ENCODE measurements at places on chromosomes 16 and 17.

- no peak for DNase-seq
Measured at GRCh38 chr16:12519986-12520385, 283.7 kb downstream of the CPPED1 start.

GRCh38 chr16:35687071-35687470 lies 2227.7 kb downstream of the TP53TG3F start:
- no peak for DNase-seq

DNA sequence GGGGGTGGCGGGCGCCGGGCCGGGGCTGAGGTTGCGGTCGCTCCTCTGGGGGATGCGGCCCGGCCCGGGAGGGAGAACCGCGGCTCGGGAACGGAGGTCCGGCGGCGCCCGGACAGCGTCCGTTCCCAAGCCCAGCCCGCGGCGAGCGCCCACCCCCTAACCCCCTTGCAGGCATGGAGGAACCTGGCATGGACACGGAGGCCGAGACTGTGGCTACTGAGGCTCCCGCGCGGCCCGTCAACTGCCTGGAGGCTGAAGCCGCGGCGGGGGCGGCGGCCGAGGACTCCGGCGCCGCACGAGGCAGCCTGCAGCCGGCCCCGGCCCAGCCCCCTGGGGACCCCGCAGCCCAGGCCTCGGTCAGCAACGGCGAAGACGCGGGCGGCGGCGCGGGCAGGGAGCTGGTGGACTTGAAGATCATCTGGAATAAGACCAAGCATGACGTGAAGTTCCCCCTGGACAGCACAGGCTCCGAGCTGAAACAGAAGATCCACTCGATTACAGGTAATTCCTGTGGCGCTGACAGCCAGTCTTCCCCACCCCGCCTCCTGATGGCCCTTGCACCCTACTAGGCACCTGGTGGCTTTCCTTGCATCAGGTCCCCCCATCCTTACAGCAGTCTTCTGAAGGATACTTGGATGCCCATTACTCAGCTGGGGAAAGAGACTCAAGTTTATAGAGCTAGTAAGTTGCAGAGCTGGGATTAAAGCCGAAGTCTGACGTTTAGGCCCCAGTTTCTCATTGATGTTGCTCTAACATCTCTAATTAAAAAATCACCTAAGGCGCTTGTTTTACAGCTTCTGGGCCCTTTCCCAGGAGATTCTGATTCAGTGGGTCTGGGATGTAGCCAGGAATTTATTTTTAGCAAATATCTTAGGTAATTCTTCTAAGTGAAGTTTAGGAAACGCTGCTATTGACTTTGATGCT lies 514 bp downstream of the UBFD1 start:
- DNase-seq = no peak

GRCh38 chr17:73480740-73481139 lies 163.5 kb downstream of the SDK2 start:
- no peak for DNase-seq

GRCh38 chr16:81610144-81610842 lies 165.7 kb downstream of the CMIP start:
- DNase-seq = no peak

DNA sequence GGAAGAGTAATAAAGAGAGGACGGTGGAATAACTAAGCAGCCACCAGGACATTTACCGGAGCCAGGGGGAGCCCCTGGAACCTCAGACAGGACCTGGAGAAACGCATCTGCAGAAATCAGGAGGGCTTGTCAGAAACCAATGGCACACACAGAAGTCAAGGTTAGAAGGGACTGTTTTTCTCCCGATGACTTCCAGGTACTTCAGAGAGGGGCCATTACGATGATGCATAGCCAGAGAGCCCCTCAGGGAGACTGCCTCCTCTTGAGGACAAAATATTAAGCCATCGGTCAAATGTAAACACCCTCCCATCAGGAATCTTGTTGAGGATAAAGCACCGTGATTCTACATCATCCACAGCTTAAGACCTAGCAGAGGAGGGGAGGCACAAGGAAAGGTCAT lies 333.6 kb upstream of the CDH5 start:
- no peak for DNase-seq

DNA sequence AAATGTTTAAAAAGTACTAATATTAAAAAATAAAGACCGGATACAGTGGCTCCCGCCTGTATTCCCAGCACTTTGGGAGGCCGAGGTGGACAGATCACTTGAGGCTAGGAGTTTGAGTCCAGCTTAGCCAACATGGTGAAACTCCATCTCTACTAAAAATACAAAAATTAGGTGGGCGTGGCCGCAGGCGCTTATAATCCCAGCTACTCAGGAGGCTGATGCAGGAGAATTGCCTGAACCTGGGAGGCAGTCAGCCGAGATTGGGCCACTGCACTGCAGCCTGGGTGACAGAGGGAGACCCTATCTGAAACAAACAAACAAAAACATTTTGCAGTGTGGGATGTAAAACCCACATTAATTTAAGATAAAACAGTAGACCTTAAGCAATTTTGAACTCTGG lies 11.8 kb downstream of the CDC27 start:
- no peak for DNase-seq

DNA sequence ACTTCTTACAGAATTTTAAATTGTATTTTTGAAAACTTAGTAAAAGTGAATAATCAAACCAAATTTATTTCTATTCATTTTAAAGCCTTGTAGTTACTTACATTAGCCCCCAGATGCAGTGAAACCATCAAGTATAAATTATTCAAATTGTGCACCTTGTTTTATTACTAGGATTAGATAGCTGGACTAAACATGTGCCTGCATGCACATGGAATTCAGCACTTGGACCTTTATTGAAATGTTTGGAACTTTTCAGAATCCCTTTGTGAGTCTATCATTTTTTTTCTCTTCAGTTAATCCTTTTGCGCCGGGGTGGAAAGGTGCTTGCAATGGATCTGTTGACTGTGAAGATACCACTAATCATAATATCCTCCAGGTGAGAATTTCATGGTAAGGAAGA lies 4.7 kb downstream of the ZPBP2 start:
- DNase-seq = peak; percentile 12

DNA sequence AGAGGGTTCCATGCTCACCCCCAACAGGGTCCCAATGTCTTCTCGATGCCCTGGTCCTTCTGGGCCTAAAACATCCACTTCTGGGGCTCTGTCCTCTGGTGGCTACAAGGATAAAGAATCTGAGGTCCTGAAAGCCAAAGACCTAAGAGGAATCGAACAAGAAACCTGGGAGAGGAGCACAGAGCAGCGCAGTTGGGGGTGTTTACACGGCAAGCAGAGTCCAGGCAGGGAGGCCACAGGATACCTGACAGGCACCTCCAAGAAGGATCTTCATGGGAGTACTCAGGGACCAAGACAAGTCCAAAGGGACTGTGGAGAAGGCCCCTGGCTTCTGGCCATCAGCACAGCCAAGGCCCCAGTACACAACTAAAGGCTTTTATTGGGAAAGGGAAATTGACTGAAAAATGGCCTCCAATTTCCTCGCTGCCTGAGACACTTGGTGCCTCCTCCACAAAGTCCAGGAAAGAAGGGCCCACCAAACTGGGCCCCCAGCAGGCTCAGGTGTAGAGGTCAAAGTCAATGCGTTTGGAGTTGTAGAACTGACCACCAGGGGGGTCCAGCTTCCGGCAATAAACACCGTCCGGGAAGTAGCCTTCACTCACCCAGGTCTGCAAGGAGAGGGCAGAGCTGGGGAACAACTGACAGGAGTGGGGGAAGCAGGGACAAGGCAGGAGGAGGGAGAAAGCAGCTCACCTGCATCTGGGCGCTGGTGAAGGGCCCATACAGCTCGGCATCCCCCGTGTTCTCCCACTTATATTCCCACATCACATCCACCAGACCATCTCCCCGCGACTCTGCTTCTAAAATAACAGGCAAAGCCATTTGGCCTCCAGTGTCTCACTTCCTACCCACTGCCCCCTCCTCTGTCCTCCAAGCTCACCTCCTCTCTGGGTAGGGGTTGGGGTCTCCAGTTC lies 2.4 kb downstream of the CD2BP2 start:
- no peak for DNase-seq

DNA sequence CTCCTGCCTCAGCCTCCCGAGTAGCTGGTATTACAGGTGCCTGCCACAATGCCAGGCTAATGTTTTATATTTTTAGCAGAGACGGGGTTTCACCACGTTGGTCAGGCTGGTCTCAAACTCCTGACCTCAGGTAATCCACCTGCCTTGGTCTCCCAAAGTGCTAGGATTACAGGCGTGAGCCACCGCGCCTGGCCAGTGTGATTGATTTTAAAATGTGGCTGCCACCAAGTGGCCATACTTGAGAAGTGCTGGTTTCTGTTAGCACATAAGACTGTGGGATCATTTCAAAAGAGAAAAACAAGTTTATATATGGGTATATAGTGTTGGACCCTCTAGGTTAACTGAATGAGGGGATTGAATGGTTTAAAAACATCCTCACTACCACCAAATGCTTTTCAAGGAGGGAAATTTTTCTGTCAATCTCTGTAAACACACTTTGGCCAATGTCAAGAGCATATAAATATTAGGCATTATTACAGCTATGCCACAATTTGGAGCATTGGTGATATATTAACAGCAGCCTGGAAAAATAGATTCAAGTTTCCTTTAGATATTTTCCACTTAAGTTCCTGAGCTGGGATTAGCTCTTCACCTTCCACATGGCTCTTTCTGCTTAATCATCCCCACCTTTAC lies 13.5 kb upstream of the DHRS13 start:
- DNase-seq = no peak

- no peak for DNase-seq
Measured at GRCh38 chr17:49640556-49640955, 37.3 kb downstream of the SPOP start.

DNA sequence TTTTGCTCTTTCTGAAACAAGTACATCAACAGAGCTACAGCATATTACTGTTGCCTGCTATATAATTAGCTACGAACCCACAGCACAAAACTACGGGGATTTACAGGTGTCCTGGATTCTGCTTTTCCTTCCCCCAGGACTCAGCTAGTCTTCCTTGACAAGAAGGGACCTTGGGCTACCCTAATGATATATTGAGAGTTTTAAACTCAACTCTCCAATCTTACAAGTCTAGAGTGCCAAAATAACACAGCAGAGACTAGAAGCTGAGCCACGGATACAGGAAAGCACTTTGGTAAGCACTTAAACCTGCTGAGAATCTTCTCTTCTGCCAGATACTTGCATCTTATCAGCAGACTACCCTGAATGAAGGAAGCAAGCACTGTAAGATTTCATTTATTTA lies 161.4 kb upstream of the C17orf78 start:
- DNase-seq = no peak

GRCh38 chr16:82623241-82623640 lies 3.5 kb upstream of the CDH13 start:
- DNase-seq = no peak

- no peak for DNase-seq
Measured at GRCh38 chr16:4688674-4689045, 4.7 kb upstream of the NUDT16L1 start.

DNA sequence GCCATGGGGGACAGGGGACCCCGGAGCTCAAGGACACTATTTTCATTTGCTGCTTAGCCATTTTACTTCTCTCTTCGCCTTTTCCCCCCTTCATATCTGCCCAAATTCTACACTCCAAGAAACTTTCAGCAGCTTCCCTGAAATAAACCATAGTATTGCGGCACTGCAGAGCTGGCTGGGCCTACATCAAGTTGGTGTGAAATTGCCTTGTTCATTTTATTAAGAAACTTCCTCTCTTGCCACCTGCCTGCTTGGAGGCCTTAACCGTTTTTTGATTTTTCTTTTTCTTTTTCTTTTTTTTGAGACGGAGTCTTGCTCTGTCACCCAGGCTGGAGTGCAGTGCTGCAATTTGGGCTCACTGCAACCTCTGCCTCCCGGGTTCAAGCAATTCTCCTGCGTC lies 7.4 kb upstream of the CPNE2 start:
- no peak for DNase-seq

GRCh38 chr17:6574687-6575595 lies 18.6 kb upstream of the PITPNM3 start:
- DNase-seq = peak; percentile 38

GRCh38 chr16:87305505-87306391 lies 11.4 kb downstream of the C16orf95 start:
- peak; percentile 87 for DNase-seq

GRCh38 chr17:43314611-43315011 lies 80.8 kb upstream of the RNU2-1 start:
- no peak for DNase-seq

DNA sequence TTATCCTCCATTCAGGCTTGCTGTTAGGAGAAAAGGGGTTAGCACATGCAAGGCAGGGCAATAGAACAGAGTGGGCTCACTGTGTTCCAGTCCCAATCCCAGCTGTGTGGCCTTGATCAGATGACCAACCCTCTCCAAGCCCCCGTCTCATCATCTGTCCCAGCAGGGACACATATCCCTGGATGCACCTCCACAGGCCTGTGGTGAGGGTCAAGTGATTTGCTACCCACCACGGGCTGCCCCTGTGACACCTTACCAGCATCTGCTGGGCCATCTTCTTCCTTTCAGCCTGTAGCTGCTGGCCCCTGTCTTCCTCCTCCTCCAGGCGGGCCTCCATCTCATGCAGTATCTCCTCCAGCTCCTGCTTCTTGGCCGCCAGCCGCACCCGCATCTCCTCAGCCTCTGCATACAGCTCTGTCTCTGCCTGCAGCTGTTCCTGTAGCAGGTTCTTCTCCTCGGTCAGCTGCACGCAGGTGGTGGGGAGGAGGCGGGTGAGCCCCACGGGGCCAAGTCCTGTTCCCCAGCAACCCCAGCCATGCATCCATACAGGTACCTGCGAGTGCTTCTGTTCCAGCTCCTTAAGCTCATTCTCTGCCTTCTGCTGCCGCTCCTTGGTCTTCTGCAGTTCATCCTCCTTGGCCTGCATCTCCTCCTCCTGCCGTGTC lies 91.3 kb downstream of the NDE1 start:
- DNase-seq = no peak

- DNase-seq = no peak
Measured at GRCh38 chr17:4276514-4276913, 12.7 kb upstream of the ANKFY1 start.

GRCh38 chr17:14150619-14151018 lies 81.3 kb downstream of the COX10 start:
- DNase-seq = no peak

- no peak for DNase-seq
Measured at GRCh38 chr17:30300818-30301217, 9.1 kb upstream of the BLMH start.

DNA sequence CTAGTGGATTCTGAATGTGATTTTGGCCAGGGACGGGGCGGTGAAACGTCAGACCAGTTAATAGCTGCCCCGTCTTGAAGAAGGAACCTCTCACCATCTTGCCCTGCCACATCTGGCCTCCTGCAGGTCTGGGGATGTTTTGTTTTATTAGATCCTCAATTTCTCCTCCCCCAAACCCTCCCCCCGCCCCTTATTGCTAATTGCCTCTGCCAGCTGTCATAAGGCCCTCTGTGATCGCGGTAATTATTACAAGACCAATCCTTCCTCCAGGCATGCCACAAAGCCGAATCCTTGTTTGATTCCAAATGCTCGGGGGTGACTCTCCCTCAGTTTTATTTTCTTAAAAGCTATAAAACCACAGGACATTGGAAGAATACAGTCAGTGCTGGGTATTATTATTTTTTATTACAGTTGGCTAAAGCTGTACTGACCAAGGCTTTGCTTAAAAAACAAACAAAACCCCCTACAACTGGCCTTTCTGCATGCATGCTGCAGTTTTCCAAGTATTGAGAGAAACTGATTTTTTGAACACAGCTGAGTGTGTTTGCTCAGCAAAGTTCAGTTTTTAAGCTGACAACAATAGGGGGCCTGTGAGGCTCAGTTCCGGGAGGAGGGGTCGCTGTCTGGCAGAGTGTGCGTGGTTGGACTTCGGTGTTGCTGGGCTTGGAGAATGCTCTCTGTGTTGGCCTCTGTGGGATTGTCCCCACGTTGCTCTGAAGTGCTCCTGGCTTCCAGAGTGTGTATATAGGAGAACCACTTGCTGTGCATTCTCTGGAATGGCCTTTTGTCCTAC lies 1.7 kb downstream of the KSR1 start:
- DNase-seq = peak; percentile 38

GRCh38 chr16:26456074-26456473 lies 610.7 kb upstream of the C16orf82 start:
- DNase-seq = no peak
